ENCODE measurements at places on chromosomes 16 and 17. TPM values are rescaled to one million over a fixed set of nuclear protein-coding genes. Genes with fewer than 3 reads are reported as not detected.

- no peaks in the 10 kb centered on the region for H3K27me3 ChIP-seq
- DNase-seq: no peak
- no peaks in the 10 kb centered on the region for H3K4me1 ChIP-seq
- H3K4me3 ChIP-seq: peak overlapping the region; percentile 70
- no peaks in the 10 kb centered on the region for H3K36me3 ChIP-seq
Observed at GRCh38 chr16:30585022-30585399, 486 bp downstream of the ZNF785 start.

DNA sequence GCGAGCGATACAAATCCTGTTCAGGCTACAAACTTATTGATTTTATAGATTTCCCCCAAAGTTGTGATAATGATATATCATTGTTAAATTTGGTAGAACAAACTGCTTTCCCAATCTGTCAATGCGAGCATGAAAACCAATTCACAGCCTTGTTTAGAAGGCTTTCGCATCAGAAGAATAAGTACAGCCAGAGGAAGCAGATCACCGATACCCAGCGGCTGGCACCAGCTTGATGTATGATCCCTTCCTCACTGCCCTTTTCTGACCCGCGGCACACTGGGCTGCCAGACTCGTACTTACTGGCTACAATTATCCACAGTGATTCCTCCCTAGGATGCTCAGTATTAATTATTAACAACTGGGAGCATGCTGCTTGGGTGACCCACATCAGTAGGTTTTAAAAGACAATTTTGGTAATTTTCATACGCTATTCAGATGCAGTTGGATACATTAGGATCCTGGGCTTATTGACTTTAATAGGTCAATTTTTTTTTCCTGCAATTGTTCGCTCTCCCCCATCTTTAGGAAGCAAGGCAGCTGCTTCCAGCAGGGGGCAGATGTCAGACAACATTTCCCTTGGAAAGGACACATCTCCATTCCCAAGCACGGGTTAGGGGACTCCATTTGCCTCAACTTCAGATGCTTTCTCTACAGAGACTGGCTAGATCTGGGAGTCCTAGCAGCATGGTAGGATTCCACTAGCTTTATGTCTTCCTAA lies 582.7 kb upstream of the PSMD7 start:
- no peak overlapping the region for H3K4me3 ChIP-seq
- H3K27ac ChIP-seq: no peak overlapping the region
- H3K36me3 ChIP-seq: no peaks in the 10 kb centered on the region
- no peak for DNase-seq
- no peaks in the 10 kb centered on the region for H3K27me3 ChIP-seq

UNC13D gene
- total RNA-seq: 9.6 TPM

GRCh38 chr16:72875291-72876031 lies 172.5 kb downstream of the ZFHX3 start:
- H3K4me1 ChIP-seq: no peaks in the 10 kb centered on the region
- H3K27ac ChIP-seq: no peak overlapping the region
- H3K36me3 ChIP-seq: no peaks in the 10 kb centered on the region

OTOP3 gene
- 0.35 TPM for total RNA-seq

GRCh38 chr17:74235040-74235581 lies 21.7 kb downstream of the TTYH2 start:
- peak overlapping the region; percentile 39 for H3K27ac ChIP-seq
- H3K27me3 ChIP-seq: no peaks in the 10 kb centered on the region
- peaks cover 29% of the 10 kb centered on the region for H3K4me1 ChIP-seq
- H3K4me3 ChIP-seq: no peak overlapping the region
- no peaks in the 10 kb centered on the region for H3K36me3 ChIP-seq

DNA sequence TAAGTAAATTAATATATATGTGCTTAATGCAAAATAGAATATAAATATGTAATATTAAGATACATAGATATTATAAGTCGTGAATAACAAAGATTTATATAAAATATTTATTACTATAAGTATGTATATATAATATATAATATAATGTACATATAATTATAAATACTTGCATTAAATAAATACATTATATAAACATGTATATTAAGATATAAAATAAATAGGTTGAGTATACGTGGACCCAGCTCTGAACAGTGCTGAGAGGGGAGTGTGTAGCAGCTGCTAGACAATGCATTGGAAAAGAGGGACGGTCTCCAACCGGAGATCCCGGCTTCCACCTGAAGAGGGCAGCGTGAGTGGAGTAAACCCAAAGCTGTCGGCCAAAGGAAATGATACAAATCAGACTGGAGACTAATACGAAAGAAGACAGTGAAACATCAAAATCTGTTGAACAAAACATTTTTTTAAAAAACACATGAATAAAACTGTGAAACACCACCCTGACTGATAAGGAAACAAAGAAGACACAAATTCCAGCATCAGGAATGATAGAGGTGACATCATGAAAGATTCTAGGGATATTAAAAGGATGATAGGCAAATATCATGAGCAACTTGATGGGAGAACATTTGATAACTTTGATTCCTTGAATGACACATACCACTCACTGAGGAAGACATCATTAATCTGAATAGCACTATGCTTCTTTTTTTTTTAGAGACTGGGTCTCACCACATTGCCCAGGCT lies 125.4 kb upstream of the CHMP6 start:
- no peaks in the 10 kb centered on the region for H3K27me3 ChIP-seq
- H3K4me3 ChIP-seq: no peak overlapping the region
- no peak overlapping the region for H3K27ac ChIP-seq
- H3K4me1 ChIP-seq: no peaks in the 10 kb centered on the region

DNA sequence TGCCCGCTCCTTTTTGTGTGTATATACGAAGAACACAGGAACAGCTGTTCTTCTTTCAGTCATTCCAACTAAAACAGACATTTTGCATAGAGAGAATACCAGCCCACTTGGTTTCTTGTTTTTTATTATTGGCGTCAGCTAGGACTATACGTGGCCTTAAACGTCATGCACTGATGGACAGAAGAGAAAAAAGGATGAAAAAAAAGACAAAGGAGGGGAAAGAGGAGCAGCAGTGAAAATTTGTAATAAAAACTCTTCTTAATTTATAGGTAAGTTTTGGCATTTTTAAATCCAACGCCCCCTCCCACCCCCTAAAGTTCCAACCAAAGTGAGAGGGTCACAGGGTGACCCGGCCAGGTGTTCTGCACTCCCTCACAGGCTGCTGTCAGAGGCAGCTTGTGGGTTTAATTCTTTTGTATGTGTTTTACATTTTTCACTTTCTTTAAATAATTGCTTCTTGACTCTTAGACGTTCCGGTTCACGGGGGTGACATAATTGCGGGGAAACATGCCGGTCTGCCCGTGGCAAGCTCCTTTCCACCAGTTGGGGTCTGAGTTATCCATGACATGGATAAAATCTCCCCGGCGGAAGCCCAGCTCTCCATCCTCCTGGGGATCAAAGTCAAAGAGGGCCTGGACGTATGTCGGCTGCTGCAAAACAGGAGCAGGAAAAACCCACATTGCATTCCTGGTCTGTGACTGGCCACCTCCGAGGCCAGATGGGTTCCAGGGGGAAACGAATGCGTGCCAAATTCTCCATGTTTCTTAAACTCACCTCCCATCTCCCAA lies 30.9 kb upstream of the SLC25A19 start:
- H3K4me1 ChIP-seq: no peaks in the 10 kb centered on the region
- H3K36me3 ChIP-seq: peaks cover 20% of the 10 kb centered on the region
- no peak overlapping the region for H3K27ac ChIP-seq

- H3K27me3 ChIP-seq: no peaks in the 10 kb centered on the region
- H3K36me3 ChIP-seq: no peaks in the 10 kb centered on the region
- H3K4me3 ChIP-seq: no peak overlapping the region
- DNase-seq: no peak
- H3K4me1 ChIP-seq: no peaks in the 10 kb centered on the region
Observed at GRCh38 chr17:56845934-56846333, 12.0 kb downstream of the DGKE start.

DNA sequence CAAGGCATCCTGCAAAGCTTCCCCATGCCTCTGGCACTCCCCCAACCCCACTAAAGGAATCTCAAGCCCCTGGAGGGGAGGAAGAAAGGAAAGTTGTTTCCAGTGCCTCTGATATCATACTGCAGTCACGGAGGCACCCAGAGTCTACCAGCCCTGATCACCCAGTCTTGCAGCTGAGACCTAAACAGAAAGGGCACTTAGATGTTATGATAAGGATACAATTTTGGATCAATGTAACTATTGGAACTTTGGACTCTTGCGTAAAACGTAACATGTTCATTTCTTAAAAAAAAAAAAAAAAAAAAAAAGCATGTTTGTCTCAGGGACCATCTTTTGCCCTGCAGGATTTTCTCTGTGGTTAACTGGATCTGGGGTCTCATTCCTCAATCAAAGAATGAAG lies 52.4 kb upstream of the COX10 start:
- H3K4me3 ChIP-seq: no peak overlapping the region
- DNase-seq: no peak
- no peaks in the 10 kb centered on the region for H3K36me3 ChIP-seq
- no peaks in the 10 kb centered on the region for H3K27me3 ChIP-seq

MYLK3 gene
- 0.37 TPM for total RNA-seq

DNA sequence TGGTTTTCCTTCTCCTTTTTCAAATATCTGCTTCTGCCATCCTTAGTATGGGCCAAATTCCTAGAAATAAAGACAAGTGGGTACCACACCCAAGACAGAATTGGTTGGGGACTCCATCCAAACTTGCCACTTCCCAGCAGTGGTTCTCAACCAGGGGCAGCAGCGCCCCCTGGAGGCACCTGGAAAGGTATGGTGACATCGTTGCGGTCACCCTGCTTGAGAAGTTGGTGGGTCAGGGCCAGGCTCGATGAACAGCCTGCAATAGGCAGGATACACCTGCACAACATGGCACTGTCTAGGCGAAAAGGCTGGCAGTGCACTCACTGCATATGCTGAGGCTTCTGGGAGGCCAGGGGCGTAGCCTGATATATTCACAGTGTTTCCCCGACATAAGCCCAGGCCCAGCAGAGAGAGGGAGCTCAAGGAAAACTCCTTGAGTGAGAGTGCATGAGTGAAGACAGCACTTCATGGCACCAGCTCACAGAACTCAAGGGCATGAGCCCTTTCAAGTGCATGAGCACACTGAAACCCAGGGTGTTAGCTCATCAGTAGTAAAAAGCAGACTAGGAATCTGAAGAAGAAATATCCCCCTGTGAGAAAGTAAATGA lies 57.7 kb downstream of the CMC2 start:
- H3K4me1 ChIP-seq: no peaks in the 10 kb centered on the region
- H3K4me3 ChIP-seq: no peak overlapping the region
- no peaks in the 10 kb centered on the region for H3K27me3 ChIP-seq
- no peaks in the 10 kb centered on the region for H3K36me3 ChIP-seq
- no peak overlapping the region for H3K27ac ChIP-seq

POLR3E gene
- 26.3 TPM for total RNA-seq

GRCh38 chr16:23342083-23342640 lies 40.1 kb downstream of the SCNN1B start:
- no peaks in the 10 kb centered on the region for H3K36me3 ChIP-seq

DNA sequence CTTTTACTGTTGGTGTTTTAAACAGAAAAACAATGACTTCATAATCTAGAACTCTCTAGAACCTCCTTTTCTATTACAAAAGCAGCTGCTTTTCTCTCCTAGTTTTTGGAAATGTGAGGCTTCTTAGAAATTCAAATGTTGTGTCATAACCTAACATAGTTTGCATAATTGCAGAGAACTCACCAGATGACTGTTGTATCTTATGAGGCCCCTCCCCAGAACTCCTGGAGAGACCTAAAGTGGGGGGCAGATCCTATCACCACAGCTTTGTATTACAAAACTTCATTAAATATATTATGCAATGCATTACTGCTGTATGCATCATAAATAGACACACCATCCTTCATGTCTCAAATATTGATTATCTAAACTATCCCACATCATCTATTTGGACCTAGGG lies 538.7 kb upstream of the HSBP1 start:
- no peak overlapping the region for H3K4me3 ChIP-seq

DNA sequence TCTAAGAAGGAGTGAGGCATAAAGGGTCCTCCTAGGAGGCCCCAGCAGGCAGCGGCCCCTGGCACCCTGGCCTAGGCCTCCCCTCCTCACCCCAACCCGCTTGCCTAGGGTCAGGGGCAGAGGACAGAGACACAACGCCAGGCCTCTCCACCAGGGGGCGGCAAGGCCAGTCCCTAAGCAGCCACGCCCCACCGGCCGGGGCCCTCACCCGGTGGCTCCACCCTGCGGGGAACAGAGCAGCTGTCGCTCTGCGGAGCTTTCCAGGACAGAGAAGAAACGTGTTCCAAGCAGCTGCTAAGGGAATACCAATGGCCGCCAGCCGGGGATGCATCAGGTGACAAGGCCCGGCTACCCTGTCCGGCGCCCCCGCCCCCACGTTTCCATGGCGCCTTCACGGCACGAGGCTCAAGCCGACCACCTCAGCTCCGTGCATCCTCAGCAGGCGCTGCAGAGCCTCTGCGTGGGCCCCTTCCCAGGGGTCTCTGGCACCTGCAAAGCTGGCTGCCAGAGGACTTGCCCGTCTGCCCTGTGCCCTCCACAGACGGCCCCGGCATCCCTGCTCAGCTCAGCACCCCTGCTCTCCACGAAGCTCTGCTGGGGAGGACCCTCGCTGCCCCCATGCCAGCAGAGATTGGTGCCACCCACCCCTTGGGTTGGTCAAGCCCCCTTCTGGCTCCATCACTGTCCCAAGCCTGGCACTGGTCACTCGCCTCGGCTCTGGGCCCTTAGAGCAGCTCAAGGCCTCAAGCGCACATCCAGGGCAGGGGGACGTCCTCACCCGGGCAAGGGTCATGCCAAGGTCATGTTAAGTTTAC lies 5.6 kb downstream of the ZNF598 start:
- H3K27me3 ChIP-seq: no peaks in the 10 kb centered on the region
- peak; percentile 96 for DNase-seq
- H3K4me3 ChIP-seq: peak overlapping the region; percentile 11
- peaks cover 32% of the 10 kb centered on the region for H3K36me3 ChIP-seq

C16orf96 gene
- total RNA-seq: 0.46 TPM

ARHGAP44 gene
- total RNA-seq: 3.4 TPM

DNA sequence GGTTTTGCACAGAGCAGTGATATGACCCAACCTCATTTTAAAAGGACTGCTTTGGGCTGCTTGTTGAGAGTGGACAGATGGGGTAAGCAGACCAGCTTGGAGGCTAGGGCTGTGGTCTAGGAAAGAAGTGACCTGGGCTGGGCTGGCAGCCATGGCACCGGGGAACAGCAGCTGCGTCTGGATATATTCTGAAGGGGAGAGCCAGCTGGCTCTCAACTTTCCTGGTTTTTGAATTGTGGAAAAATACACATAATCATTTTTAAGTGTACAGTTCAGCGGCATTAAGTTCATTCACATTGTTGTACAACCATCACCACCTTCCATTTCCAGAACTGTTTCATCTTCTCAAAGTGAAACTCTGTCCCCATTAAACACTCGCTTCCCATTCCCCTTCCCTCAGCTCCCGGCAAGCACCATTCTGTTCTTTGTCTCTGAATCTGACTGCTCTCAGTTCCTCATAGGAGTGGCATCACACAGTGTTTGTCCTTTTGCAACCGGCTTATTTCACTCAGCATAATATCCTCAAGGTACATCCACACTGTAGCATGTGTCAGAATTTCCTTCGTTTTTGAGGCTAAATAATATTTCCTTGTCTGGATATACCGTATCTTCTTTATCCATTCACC lies 113.2 kb downstream of the SPECC1 start:
- DNase-seq: no peak

DNA sequence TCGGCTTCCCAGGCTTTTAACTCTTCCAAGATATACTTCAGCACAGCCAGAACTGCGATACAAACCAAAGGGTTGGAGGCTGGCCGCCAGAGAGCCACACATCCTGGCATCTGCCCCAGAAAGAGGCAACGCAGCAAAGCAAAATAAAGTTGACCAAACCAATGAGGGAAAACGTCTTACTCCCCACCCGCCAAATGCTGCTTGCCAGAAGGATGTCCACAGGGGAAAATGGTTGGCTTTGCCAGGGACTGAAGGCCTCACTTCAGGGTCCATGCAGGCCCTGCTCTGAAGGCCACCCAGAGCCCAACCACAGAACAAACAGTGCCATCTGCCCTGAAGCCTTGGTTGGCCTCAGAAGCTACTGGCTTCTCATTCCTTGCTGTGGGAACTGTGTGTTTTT lies 15.0 kb downstream of the CACNG1 start:
- H3K36me3 ChIP-seq: no peaks in the 10 kb centered on the region
- H3K4me1 ChIP-seq: no peaks in the 10 kb centered on the region
- H3K27me3 ChIP-seq: no peaks in the 10 kb centered on the region
- no peak overlapping the region for H3K27ac ChIP-seq
